Hematopoietic multipotent progenitor cell (in vitro differentiated cells): ENCODE measurements at places on chromosomes 6 and 20.

GRCh38 chr20:53859684-53860083 is 210.7 kb downstream of the BCAS1 start:
- DNase-seq: no peak

GRCh38 chr20:34292496-34292895 is 10.7 kb downstream of the AHCY start:
- DNase-seq: no peak

DNA sequence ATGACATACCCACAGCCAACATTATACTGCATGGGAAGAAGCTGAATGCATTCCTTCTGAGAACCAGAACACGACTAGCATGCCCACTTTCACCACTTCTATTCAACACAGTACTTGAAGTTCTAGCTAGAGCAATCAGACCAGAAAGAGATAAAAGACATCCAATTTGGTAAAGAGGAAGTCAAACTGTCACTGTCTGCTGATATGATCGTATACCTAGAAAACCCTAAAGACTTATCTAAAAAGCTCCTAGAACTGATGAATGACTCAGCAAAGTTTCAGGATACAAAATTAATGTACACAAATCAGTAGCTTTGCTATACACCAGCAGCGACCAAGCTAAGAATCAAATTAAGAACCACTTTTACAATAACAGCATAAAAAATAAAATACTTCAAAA is 60.5 kb downstream of the EYS start:
- peak; percentile 4 for DNase-seq

DNA sequence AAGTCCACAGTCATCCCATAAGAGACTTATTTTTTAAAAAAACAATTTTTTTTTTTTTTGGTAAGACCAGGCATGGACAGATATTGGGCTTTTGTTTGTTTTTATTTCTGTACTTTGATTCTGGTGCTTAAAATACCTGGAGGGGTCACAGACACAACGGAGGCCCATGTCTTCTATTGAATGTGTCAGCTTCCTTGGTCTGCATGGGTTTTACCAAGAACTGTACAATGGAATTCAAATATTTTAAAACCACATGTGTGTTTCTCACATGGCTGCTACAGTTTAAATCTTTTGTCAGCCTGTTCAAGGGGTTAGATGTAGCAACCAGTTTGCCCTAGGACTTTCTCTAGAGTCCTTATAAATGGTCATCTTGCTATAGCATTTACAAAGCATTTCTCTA is 139.8 kb downstream of the SOX4 start:
- DNase-seq: no peak

GRCh38 chr6:98845211-98846020 is 11.0 kb downstream of the POU3F2 start:
- peak; percentile 66 for DNase-seq

GRCh38 chr20:11995805-11996567 is 78.3 kb downstream of the BTBD3 start:
- no peak for DNase-seq

GRCh38 chr6:38508894-38509293 is 130.8 kb downstream of the BTBD9 start:
- no peak for DNase-seq

- DNase-seq: no peak
Observed at GRCh38 chr20:45305262-45305661, 1.4 kb upstream of the RBPJL start.

DNA sequence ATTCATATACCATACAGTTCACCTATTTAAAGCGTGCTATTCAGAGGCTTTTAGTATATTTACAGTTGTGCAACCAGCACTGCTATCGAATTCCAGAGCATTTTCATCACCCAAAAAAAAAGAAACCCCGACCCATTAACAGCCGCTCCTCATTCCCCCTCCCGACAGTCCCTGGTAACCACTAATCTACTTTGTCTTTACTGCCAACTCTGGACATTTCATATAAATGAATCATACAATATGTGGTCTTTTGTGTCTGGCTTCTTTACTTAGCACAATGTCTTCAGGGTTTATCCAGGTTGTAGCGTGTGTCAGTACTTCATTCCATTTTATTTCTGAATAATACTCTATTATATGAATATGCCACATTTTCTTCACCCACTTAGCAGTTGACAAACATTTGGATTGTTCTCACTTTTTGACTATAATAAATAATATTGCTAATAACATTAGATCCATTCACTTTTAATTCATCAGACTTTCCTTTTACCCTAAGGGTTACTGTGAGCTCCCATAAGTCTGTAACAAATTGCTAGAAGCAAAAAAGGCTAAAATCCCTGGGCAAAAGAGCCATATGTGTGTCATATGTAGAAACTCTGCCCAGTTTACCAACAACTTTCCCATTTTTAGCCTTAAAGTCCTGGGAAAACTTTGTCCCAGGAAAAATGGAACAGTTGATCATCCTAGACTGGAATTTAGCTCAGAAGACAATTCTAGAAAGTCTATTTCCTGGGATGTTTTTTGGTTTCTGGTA is 23.2 kb upstream of the ROS1 start:
- no peak for DNase-seq

GRCh38 chr6:143125455-143125854 is 64.8 kb downstream of the AIG1 start:
- no peak for DNase-seq

DNA sequence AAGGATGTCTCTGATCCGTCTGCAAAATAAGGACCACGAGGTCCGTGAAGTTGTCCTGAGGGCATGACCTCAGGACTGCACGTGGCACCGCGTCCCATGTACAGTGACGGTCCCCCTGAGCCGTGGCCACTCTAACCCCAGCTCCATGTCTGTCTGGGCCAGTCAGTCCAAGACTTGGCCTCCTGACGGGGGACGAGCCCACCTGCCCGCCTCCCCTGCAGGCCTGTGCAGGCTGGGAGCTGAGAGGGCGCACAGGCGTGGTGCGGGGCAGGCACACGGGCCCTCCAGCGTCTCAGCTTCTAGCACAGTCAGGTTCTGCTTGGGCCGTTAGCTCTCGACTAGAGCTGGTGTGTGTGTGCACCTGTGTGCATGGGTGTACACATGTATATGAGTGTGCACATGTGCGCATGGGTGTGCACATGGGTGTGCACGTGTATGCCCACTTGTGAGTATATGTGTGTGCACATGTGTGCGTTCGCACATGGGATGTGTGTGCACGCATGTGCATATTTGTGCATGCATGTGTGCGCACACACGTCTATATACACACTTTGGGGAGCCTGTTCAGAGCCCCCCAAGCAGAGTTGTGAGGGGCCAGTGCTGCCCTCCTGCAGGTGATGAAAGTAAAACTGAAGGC is 307.0 kb downstream of the TAF4 start:
- no peak for DNase-seq

DNA sequence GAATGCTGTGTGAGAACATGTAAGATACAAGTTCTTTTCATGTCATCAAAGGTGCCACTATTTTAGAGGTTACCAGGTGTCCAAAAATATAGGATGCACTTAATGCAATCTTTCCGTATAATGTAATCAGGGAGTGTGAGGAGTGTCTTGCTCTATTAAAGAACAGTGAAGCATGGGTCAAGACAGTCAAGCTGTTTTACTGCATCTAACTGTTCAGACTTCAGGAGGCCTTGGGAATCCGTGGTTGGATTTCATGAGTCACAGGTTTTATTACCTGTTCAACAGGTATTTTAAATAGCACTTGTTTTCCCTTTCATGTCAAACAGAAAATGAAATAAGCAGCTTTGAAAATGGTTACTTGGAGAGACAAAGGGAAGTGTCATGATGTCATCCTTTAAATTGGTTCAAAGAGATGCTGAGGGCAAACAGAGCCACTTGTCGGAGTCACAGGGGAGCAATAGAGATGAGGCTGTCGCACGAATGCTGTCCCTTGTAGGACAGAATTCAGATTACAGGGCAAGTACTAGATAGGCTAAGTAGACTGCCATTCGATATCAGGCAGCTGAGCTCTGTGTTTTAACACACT is 621.5 kb downstream of the QKI start:
- DNase-seq: no peak

GRCh38 chr6:33822575-33823395 is 19.0 kb upstream of the MLN start:
- DNase-seq: peak; percentile 26

DNA sequence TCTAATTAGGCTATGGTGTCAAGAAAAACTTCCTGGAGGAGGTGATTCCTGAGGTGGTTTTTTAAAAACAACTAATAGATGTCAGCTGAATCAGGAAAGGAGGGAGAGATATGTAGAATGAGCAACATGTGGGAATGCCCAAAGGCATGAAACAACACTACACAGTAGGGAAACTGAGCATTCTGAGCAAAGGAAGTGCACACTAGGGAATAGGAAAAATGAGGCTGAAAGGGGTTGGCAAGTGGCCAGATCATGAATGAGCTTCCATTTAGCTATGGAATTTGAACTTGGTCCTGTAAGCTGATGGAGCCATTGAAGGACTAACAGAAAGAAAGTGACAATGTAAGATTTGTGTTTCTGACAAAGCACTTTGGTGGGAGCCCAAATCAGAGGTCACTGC is 16.9 kb upstream of the SLC35F1 start:
- no peak for DNase-seq
